Epithelial cell of proximal tubule (primary cell): ENCODE measurements at places on chromosomes 5 and 9.

DNA sequence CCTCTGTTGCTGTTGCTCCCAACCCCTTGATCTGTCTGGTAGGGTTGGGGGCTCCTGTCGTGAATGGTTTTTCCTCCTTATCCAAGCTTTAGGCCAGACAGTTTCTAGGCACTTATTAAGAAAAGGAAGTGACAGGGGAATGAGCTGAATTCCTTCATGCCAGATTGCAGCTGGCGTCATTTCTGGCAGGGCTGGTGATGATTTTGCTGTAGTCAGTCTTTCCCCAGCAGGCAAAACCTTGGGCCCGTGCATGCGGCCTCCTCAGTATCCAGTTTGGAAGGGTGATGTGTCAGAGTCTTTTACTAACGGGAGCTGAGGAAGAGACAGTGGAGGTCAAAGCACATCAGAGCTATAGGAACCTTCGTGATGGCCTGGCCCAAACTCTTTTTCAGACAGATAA lies 58.8 kb downstream of the COL27A1 start:
- no peak for DNase-seq

- DNase-seq, result no peak
These were observed 24.1 kb downstream of the ACTL7B start for GRCh38 chr9:108831496-108832178.

- no peak for DNase-seq
These were observed 36.4 kb downstream of the RETREG1 start for GRCh38 chr5:16580382-16580781.

- DNase-seq, result no peak
These were observed 20.5 kb downstream of the ANKH start for GRCh38 chr5:14851050-14851419.

DNA sequence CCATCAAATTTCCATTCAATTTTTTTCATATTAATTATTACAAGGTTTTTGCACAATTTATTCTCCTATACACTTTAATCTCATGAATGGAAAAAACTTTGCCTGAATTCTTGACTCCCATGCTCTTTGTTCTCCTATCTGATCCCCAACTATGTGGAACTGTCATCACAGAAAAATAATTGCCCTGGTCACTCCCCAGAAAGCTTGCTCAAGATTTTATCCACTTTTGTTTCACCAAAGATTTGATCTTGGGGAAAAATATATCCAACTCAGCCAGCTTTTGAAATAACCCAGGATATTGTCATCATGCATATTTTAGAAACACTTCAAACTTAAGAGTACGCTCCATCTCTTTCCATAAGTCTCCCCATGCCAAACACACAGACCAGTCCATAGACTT lies 77.7 kb upstream of the PPP2R2B start:
- no peak for DNase-seq

DNA sequence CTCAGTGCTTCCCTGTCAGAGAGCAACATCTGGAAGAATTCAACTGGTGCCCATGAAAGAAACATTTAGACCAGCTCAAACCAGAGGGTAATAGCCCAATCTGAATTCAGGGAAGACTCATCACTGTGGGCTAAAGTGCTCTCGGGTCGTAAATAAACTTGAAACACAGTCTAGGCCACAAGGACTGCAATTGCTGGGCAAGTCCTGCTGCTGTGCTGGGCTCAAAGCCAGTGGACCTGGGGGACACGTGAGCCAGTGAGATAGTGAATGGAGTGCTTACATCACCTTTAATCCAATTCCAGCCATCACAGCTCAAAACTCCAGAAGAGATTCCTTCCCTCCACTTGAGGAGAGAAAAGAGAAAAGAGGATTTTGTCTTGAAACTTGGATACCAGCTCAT lies 78.1 kb upstream of the DAP start:
- no peak for DNase-seq

DNA sequence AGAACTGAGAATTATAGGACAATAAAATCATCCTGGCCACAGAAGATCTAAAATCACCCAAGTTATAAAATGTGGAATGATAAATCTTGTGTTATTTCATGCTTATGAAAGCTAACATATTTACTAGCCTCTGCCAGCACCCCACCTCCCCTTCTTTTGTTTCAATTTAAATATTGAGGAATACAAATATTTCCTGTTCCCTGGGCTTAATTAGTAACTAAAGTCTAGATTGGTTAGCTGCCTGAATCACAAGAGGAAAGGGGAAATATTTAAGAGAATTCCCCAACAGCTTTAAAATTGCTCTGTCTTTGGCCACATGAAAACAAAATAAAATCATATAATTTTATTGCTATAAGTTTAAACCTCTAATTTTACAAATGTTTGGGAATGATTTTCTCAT lies 287.0 kb downstream of the PRELID2 start:
- DNase-seq, result no peak

GRCh38 chr5:132433141-132433540 lies 57.4 kb downstream of the IRF1 start:
- DNase-seq, result no peak

GRCh38 chr5:128259607-128260021 lies 176.0 kb downstream of the SLC12A2 start:
- DNase-seq, result no peak

GRCh38 chr9:4617752-4618151 lies 44.3 kb upstream of the PLPP6 start:
- no peak for DNase-seq

DNA sequence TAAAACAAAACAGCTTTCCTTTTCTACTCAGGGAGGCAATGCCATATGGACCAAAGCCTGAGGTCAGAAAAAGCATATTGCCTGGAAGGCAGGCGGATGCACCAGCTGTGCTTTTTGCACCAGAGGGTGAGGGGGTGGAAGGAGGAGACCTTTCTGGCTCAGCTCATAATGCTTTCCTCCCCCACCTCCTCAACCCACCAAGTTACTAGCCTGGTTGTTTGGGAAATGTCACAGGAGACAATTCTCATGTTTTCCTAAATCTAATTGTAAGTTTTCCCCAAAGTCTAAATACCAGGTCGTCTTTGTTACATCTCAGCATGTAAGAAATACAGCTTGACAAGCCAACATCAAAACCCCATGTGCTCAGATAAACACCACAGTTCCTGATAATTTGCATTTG lies 72.6 kb upstream of the DMRTA1 start:
- DNase-seq, result no peak

GRCh38 chr9:109843641-109844040 lies 63.6 kb downstream of the PALM2AKAP2 start:
- DNase-seq, result no peak

GRCh38 chr5:174335682-174336364 lies 290.3 kb downstream of the NSG2 start:
- DNase-seq, result no peak

- DNase-seq, result peak; percentile 67
These were observed 2.2 kb upstream of the GNPDA1 start for GRCh38 chr5:142014911-142015584.

GRCh38 chr5:76690704-76691466 lies 25.0 kb upstream of the F2R start:
- DNase-seq, result no peak

DNA sequence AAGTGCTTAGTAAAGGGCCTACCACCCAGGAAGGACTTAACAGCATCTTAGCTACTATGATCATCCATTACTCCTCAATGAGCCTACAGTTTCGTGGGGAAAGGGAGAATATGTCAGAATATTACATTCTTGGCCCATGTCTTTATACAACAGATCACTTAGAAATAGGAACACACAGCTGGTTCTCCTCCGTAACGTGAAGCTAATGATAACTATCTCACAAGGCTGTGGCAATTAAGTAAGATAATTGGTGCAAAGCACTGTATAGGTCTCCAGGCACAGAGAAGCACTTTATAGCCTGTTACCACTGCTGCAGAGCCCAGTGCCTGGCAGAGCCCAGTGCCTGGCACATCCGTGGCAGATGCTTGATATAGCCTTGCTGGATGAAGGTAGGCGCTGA lies 347.6 kb downstream of the SLIT3 start:
- DNase-seq, result no peak

- DNase-seq, result no peak
These were observed 61.1 kb upstream of the CCL21 start for GRCh38 chr9:34771007-34771406.

- no peak for DNase-seq
These were observed 17.1 kb downstream of the MTX3 start for GRCh38 chr5:79973996-79974395.

DNA sequence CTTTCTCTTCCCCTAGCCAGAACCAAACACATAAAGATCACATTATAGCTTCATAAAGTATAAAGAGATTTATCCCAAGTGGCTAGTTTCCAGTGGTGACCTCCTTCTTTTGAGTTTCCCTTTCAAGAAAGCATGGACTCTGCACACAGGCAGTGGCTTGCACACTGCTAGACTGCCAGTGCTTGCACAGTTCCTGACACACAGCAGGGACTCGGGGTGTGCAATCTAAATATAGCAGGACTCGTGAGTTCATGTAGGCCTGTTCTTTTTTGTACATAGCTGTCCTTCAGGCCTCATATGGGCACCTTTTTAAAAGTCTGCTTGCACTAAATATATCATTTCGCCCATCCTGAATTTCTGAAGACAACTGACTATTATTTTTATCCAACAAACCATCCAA lies 308.6 kb downstream of the FBXL7 start:
- DNase-seq, result no peak

DNA sequence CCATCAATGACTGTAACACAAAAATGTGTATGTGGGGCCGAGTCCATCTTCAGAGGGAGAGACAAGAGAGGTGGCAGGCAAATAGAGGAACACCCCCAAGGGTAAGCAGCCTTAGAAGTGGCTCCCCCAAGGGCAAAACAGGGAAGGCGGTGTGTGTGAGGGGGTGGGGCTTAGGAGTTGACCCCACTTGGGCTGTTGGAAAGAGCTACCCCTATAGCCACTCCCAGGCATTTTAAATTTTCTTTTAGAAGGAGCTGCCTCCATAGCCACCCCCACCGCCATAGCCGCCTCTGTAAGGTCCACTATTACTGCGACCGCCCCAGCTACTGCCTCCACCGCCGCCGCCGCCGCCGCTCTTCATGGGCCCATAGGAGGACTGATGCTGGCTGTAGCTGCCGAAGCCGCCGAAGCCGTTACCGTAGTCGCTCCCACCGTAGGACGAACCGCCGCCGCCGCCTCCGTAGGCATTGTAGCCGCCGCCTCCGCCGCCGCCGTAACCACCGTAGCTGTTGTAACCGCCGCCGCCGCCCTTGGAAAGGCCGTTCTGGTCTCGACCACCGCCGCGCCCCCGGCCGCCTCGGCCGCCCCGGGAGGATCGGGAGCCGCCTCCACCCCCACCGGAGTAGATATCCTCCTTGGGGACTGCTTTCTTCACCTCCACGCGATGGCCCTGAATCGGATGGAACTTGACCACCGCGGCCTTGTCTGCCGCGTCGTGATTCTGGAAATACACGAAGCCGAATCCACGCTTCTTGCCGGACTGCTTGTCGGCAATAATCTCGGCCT lies 1.1 kb downstream of the HNRNPA0 start:
- DNase-seq, result no peak

DNA sequence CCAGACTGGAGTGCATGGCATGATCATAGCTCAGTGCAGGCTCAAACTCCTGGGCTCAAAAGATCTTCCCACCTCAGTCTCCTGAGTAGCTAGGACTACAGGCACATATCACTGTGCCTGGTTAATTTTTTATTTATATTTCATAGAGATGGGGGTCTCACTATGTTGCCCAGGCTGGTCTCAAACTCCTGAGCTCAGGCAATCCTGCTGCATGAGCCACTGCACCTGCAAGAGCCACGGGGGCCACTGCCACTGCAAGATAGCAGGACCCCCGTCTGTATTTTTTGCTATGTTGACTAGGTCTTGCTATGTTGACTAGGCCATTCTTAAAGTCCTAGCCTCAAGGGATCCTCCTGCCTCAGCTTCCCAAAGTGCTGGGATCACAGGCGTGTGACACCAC lies 6.5 kb downstream of the CYSTM1 start:
- DNase-seq, result no peak

DNA sequence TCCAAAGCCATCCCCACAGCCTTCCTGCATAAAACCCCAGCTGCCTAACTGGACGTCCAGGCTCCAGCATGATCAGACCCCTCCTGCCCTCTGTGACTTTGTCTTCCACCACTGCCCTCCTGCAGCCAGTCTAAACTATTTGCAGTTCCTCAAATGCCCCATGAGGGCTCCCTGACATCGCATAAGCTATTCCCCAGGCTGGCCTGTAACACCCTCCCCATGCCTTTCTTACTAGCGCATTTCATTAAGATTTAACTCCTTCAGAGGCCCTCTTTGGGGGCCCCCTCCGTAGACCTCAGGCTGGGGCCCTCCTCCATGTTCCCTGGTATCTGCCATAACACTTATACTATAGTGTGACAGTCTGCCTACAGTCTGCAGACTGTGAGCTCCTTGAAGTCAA lies 15.5 kb upstream of the SMIM23 start:
- DNase-seq, result no peak

DNA sequence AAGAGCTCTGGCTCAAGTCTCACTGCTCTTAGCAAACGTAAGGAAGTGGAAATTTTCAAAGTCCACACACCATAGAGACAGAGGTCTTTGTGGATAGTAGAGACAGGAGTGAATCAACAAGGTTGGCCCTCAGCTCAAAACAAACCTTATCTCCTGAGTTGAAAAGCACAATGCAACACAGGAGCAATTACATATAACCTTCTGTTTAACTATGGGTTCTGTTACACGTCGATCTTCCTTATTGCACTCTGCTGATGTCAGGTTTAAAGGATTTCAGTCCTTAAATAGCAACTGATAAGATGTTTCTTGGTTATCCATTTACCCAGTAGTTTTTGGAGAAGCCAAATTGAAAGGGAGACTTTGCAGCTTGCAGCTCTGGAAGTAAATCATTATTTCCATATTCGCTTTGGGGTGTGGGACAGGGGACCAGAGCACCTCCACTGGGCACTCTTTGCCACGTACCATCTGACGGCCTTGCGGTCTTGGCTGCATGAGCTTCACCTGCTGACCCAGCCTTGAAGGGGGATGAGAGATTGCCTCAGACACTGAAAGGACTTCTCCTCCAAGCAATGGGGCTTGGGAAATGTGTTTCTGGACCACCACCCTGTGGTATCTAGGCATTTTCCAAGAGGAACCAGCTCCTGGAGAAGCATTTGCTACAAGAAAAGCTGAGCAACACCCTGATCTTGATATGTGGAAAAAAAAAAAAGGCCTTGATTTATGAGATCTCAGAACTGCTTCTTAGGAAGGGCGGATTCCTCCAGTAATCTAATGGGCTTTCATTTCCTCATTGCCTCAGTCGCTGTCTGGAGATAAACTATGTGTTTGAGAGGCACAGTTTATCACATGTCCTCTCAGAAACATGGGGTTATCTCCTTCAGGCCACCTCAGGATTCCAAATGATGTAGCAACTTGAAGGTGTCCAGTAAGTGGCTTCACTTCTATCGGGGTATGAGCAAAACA lies 56.2 kb upstream of the ZNF622 start:
- no peak for DNase-seq

DNA sequence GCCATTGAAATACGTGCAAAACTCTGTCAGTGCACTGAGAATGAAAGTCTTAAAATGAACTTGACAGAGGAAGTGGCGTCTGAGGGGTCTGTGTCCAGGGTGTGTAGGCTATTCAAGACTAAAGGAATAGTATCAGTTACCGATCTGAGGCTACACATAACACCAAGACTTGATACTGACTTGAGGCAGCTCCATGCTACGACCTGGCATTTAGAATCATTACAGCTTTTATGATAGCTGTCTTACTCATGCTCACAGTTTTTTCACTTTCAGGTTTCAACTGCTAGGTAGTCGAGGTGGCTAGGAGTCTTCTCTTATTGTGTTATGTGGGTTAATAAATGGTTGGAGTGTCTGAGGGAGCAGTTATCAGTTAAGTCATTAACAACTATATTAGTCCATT lies 92.8 kb upstream of the SLCO6A1 start:
- DNase-seq, result no peak

GRCh38 chr9:122263699-122264349 lies 816 bp downstream of the RBM18 start:
- no peak for DNase-seq
